Stimulated activated CD4-positive, alpha-beta T cell treated with anti-CD3 and anti-CD28 coated beads, TNF-alpha, amount 100 ng/mL, for 4 hours (primary cell): ENCODE measurements at places on chromosomes 2 and 18.
A peak's percentile ranks its signal among the peaks of the same experiment; 100 is the strongest.

DNA sequence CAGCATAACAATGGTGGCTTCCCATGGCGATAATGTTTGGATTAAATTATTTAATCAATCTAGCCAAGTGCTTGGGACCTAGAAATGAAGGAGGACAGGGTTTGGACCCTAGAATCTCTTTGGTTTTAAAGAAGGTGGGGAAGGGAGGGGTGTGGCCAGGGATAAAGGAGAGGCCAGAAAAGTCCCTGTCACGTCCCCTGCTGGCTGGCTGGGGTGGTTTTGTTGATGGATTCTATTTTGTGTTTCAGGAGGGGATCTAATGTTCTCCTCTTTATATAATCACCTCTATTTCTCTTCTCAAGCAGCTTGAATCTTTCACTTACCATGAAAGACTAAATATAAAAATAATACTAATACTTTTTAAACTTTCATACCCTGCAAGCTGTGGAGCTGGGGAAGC, 52.6 kb upstream of the GALR1 start:
- DNase-seq, result no peak

DNA sequence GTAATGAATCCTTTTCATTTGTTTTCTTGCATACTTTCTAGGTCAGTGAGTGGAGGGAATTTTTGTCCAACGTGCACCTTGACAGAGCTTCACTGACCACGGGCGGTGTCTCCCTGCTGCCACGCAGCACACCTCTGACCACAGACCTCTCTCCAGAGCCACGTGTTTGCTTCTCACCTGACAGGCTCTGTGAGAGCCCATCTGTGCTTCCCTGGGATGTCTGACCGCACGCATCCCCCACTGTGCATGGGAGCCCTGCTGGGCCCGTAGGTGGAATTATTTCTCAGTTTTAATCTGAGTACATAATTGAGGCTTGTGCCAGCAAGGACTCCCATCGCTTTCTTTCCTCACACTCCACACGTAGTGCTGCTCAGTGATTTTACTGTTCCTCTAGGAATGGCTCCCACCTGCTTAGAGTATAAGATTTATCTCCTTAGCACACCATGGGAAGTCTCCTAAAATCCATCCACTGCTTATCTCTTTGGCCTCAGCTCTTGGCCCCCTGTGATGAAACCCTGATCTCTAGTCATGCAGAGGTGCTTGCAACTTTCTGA, 482.6 kb downstream of the TSN start:
- DNase-seq, result no peak

GRCh38 chr2:41723526-41723925, 324.3 kb upstream of the PKDCC start:
- no peak for DNase-seq

DNA sequence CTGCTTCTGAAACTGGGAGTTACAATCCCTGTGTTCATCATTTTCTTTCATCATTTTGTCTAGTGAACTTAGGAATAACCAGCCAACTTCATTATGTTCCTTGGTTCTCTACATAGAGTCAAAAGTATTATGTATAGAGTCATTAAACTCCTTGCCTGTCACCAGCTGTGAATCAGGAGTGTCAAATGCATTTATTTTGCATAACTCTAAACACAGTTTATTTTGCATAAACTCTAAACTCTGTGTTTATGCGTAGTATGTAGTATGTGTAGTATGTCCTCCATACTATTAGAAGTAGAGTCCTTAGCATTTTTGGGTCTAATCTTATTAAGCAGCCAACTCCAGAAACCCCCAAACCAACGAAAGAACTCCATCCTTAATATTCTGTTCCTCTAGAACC, 164.4 kb downstream of the EVA1A start:
- no peak for DNase-seq

GRCh38 chr2:42881732-42882131, 89.3 kb upstream of the HAAO start:
- no peak for DNase-seq

- peak; percentile 67 for DNase-seq
Observed at GRCh38 chr2:71000780-71001591, 6.3 kb upstream of the TEX261 start.

- DNase-seq, result no peak
Observed at GRCh38 chr2:134466141-134466540, 212.3 kb downstream of the MGAT5 start.

DNA sequence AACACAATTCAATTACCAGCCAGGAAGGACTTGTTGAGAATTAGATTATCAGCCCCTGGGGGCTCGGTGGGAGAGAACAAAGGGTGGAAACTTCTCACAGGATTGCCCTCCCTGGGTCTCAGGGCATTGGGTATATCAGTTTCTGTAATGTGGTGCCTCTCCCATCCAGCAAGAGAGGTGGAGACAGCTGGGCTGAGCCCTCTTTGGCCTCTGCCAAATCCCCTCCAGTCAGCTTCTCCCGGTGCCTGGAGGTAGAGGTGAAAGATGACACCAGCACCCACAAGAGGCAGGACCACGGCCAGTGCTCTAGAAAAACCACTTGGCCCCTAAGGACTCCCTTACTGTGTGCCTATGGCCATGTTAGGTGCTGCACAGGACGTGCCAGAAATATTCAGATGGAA, 179.7 kb downstream of the HAUS1 start:
- DNase-seq, result no peak

GRCh38 chr2:11695576-11695975, 25.6 kb upstream of the NTSR2 start:
- DNase-seq, result no peak

DNA sequence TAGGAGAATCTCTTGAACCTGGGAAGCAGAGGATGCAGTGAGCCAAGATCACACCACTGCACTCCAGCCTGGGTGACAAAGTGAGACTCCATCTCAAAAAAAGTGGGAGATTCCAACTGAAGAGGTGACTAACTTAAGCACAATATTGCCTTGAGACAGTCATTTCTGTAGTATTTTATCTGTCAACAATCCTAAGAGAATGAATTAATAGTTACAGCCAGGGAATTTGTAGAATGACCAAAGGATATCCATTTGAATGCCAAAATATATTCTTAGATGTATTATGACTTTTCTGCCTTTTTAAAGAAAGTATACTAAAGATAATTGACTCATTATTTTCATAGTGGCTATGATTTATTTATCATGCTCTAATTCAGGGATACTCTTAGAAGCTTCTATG, 40.7 kb upstream of the CCDC150 start:
- DNase-seq, result no peak

DNA sequence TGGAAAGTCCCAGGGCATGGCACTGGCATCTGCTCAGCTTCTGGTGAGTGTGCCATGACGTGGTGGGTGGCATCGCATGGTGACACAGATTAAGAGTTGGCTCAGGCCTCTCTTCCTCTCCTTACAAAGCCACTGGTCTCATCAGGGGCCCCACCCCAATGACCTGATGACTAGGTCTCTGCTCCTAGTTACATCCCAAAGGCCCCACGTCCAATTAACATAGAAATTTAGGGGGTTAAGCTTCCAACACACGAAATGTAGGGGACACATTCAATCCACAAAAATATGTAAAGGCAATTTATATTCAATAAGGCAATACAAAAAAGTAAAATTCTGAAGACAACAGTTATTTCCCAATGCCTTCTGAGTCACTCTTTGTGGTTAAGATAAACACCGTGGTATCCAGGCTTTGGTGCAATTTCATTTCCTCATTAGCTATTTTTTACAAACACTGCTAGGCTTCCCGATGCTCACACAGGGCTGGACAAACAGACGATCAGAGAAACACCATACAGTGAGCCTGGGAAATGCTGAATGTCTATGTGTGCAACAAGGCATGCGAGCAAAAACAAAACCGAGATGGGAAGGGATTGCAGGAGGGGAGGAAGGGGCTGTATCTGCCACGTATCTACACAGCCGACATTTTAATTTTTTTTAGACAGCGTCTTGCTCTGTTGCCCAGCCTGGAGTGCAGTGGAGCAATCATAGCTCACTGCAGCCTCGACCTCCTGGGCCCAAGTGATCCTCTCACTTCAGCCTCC, 67.2 kb downstream of the MBP start:
- no peak for DNase-seq

DNA sequence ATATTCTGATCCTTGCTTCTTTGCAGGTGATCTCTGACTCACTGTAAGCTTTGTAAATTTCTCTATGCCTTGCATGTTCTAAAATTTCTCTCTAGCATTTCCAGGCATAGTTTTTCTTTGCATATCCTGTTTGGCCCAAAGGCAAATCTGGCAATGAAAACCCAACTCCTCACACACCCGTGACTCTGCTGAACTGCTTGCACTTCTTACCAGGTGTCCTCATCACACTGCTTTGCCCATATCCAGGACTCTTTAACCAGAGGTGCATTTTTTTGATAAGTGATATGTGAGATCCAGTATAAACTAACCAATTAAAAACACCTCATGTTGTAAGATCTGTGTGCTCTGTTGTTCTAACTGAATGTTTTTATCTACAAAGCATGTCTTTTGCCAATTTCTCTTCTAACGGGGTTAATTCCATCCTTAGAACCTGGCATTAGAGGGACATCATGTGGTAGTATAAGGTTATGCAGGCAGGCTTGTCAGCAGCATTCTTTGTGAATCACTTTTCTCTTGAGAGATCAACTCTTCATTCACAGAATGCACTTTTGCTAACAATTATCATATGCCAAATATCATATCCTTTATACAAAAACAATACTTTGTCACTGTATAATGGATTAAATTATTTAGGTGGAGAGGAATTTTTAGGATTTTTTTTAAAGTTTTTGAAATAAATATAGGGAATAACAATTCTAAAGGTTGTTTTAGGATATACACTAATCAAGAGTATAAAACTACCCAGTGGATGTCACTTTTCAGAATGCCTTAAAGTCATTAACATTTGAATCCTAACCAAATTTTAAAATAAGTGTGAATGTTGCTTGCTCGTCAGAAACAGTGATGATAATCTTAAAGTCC, 20.8 kb upstream of the TMX3 start:
- no peak for DNase-seq

DNA sequence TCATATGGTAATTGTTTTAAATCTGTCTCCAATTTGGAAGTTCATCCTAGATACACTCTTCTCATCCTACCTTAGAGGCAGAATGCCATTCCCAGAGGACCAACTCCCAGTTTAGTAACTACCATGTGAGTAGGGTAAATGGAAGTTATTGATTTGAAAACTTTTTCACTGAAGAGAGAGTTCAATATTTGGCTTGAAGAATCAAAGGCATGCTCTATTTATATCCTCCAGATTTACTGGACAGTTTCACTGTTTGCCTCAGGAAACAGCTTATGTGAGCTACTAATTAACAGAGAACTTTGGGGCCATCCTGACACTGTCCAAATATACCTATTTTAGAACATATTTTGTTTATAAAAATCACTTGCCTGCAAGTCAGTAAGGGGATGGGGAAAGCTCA, 607.2 kb upstream of the GYPC start:
- DNase-seq, result no peak

DNA sequence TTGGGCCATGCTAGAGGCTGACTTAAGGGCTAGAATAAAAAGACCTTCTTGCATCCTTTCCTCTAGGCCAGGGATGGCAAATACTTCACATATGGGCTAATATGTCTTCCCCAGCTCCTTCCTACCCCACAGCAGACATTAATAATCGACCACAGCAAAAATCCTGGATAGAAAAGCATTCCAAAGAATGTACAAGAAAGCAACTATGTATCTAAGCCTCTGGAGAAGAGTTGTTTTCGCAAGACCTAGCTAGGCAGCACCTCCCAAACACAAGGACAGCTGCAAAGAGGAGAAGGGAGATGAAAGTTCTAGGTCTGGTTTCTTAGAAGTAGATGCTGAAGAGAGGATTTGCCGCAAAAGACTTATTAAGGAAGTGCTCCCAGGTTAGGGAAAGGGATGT, 372.6 kb downstream of the SLC4A3 start:
- DNase-seq, result no peak

DNA sequence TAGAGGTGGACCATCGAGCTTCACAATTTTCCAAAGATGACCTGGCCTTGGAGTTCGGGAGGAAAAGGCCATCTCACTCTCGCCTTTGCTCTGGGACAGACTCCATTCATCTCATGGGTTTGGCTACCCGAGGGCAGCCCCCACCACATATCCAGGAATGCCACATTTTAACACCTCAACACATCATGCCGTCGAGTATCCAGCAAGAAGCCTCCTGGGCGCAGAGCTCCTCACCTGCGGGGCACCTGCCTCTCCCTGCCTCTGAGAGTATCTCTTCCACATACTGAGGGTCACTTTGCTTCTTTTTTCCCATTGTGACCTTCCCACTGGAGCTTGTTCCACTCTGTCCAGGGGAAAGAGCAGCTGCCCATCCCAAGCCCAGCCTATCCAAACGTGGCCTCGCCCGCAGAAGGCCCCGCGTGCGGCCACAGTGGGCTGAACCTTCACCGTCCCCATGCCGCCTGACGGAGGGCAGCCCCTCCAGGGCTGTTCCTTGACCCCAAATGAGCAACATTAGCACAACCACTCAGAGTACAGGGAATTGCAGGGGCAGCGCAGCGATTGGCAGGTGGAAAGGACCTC, 5.5 kb upstream of the LIMS2 start:
- DNase-seq, result no peak

- peak; percentile 26 for DNase-seq
Observed at GRCh38 chr2:108988796-108989713, at the start of gene EDAR. TSS of gene EDAR (minus strand) at chr2:108989220. CDS start at chr2:108931014, 58,206 bp downstream.

GRCh38 chr2:57862153-57862552, 184.5 kb upstream of the VRK2 start:
- no peak for DNase-seq

DNA sequence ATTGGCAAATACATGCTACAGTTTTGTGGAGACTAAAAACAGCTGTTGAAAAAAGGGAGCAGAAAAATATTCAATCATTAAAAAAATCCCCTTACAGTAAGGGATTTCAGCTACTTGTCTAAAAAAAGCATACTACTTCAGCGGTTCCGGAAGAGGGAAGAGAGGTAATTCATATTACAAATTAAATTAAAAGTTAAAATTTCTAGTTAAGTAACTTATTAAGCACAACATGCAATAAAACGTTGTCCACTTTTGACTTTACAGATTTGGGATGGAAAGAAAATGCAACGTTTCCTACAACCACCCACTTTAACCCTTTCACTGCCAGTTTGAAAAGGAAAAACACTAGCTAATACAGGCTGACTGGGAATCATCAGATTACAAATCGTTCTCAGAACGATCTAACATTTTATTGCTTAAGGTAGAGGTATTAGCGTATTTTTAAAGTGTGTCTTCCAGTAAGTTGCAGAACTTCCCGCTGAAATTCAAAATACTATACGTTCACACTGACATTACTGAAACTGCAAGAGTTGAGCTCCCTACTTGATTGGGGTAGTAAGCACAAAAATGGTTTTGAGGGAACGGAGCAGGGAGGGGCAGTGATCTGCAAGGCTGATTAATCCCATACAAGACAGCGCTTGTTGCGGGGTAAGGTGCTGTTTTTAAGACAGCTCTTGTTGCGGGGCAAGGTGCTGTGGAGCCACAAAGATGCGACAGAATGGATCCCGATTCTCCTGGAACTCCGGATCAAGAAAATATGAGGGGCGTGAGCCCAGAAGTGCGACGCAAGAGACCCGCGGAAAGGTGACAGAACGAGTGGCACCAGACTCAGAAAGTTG, 743 bp downstream of the HADHA start:
- DNase-seq, result no peak
